ENCODE measurements at places on chromosomes 4 and X.

DNA sequence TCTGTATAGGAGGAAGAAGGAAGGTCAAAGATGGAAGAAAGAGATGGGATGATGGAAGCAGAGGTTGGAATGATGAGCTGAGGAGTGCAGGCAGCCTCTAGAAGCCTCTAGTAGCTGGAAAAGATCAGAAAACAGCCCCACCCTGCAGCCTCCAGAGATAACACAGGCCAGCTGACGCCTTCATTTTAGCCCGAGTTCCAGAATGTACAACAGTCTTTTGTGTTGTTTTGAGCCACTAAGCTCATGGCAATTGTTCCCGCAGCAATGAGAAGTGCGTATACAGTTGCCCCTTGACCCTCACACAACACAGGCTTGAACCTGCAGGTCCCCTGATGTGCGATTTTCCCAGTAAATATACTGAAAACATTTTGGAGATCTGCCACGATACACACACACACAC is 72.0 kb downstream of the WFS1 start:
- no peak for DNase-seq

DNA sequence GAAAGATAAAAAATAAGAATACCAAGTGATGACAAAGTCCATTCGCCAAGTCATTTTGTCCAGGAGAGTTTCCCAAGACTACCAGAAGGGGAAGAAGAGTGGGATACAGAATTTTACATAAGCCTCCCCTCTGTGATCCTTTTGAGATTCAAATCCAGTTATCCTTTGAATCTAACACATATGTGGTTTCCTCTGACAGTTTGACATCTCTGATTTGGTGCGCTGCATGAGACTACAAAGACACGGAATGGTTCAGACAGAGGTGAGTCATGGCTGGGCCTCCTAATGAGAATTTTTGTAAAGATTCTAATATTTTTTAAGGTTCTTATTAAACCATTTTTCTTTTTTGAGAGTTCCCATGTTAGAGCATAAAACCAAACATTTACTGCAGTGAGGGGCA is 38.3 kb downstream of the SLC10A6 start:
- DNase-seq = no peak

- DNase-seq = no peak
These were observed 73.7 kb downstream of the GABRA2 start for GRCh38 chr4:46316215-46316614.

GRCh38 chr4:53508446-53508845 is 82.8 kb downstream of the LNX1 start:
- DNase-seq = peak; percentile 74

DNA sequence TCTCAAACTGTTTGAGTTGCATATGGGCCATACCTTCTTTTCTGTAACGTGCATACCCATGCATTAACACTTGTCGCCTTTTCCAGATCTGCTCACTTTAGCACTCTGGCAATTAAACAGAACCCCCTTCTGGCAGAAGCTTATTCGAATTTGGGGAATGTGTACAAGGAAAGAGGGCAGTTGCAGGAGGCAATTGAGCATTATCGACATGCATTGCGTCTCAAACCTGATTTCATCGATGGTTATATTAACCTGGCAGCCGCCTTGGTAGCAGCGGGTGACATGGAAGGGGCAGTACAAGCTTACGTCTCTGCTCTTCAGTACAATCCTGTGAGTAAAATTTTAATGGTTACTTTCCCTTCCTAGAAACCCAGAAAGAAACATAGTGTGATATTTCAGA is 4.8 kb downstream of the OGT start:
- no peak for DNase-seq

DNA sequence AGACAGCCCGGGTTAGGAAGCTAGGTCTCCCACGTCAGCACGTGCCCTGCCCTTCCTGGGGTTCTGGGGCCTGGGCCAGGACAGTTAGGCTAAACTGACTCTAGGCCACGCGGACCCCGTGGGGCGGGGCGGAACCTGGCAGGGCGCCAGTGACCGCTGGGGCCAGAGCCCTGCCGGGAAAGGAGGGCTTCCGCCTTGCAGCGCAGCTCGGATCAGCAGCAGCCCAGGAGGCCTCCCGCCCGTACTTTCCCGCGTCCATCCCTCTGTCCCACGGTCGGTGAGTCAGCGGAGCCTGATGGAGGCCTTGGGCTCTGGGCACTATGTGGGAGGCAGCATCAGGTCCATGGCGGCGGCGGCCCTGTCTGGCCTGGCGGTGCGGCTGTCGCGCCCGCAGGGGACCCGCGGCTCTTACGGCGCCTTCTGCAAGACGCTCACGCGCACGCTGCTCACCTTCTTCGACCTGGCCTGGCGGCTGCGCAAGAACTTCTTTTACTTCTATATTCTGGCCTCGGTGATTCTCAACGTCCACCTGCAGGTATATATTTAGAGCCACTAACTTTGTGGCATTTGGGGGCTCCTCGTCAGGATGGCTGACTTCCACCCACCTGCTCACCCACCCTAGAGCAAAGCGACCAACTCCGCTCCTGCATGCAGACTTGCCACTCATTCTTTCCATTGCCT is at the start of gene SMIM10:
TSS of gene SMIM10 (plus strand) at position 191 of the 681 bp plus-strand sequence. CDS start at position 296, 105 bp downstream.
- peak; percentile 66 for DNase-seq

DNA sequence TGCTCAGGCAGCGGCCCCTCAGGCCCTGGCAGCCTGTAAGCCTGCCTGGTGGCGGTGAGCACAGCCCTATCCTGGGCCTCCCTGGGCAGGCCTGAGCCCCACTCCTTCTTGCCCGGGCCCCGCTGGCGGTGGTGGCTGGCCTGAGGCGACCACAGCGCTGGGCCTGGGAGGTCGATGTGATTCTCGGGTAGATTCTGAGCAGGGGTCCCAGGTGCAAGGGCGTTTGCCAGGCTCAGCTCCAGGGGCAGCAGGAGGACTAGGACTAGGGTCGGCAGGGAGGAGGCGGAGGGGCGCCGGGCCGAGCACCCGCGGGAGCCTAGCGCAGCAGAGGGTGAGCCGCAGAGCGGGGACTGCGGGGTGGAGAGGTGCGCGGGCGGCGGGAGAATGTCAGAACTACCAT is 17.0 kb downstream of the FAM9A start:
- no peak for DNase-seq

GRCh38 chrX:41449131-41449530 is 2.0 kb downstream of the NYX start:
- DNase-seq = no peak

DNA sequence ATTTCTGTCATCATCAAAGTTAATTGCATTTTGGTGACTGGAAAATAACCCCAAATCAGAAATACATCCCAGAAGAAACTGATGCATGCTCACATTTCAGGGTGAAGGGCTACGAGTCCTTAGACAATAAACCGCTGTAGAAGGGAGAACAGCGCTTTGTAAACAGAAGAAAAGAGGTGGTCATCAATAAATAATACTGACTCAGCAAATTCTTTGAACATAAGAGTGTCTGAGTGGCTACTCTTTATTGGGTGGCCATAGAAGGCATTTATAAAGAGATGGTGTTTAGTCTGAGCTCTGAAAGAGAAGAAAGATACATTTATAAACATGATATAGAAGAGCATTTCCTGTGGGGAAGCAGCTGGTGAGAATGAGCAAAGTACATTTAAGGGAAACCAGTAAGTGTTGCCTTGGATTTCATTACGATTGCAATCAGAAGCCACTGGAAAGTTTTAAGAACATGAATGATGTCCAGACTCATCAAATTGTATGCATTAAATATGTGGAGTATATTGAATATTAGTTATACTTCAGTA is 246.9 kb upstream of the GIMD1 start:
- DNase-seq = no peak
